ENCODE measurements at places on chromosomes 4 and X.

DNA sequence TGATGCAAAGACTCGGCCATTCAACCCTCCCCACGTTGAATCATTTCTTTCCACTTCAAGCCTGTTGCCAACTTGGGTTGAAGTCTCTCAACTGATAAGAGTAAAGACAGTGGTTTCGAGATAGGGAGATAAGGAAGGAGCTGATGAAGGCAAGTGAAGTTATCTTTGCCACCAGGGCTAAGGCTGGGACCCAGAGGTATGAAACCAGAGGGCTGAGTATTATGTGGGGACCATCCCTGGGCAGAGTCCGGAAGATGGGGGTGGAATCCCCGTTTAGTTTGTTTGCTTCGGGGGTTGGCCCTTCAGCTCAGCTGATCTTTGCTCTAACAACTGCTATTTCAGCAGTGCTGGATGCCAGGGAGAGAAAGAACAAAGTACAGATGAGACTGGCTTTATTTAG is 2.3 kb upstream of the XPNPEP2 start:
- no peak for DNase-seq

- no peak for DNase-seq
Measured at GRCh38 chr4:2324891-2325290, 63.0 kb upstream of the MXD4 start.

DNA sequence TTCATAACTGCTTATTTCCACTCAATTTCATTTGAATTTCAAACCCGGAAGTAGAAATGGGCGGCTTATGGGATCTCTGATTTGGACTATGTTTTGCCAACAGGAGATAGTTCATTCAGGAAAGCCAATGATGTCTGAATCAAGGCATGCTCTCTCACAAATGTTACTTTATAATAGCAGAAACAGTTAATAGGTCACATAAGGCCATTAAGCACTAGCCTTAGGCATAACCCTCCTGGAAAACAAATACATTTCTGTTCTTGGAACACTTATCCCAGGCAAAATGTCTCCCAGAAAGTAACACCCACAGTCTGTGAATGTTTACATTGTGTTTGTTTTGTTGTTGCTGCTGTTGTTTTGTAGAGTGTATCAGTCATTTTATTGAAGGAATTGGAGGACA is 1347.2 kb upstream of the PCDH7 start:
- no peak for DNase-seq

DNA sequence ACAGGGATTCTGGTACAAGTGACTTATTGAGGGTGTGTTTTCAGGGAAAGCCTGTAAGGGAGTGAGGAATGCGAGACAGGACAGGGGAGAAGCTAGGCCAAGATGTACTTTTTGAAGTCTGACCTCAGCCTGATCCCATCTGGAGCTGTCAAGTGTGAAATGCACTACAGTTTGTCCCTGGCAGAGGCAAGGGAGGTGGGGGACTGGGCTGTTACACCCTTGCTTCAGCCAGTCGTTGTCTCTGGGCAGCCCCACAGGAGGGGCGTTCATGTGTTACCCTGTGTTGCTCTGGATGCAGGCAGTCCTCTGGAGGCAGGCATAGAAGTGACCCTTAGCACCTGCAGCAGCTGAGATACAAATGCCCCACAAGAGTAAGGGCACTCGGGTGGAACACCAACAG is 25.8 kb downstream of the PPEF1 start:
- no peak for DNase-seq

GRCh38 chrX:121161501-121161933 is 114.1 kb downstream of the GLUD2 start:
- no peak for DNase-seq

GRCh38 chrX:84441143-84441542 is 61.1 kb downstream of the HDX start:
- no peak for DNase-seq

DNA sequence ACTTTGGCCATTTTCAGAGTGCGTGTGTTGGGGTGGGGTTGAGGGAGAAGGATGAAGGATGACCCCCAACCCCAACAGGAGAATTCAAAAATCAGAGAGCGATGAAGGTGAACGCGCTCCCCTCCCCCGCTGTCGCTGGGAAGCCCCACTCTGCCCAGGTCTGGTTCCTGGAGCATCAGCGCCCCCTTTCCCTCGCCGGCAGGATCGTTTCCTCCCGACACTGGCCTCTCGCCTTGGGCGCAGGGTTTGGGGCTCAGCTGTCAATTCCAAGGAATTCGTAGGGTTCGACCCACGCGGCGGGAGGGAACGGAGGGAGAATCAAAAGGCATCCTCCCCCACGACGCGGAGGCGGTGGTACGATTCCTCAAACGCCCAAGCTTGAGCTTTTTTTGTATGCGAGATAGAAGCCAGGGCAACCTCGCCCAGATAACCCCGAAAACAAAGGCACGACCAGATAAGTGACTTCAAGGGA is 1.0 kb upstream of the PDGFRA start:
- no peak for DNase-seq

GRCh38 chr4:20760053-20760452 is 59.8 kb downstream of the PACRGL start:
- DNase-seq: no peak

GRCh38 chrX:43218198-43218597 is 437.9 kb upstream of the MAOA start:
- no peak for DNase-seq

GRCh38 chr4:73080789-73081188 is 11.3 kb upstream of the COX18 start:
- no peak for DNase-seq

GRCh38 chr4:82799006-82799881 is 648 bp upstream of the SCD5 start:
- DNase-seq: no peak

DNA sequence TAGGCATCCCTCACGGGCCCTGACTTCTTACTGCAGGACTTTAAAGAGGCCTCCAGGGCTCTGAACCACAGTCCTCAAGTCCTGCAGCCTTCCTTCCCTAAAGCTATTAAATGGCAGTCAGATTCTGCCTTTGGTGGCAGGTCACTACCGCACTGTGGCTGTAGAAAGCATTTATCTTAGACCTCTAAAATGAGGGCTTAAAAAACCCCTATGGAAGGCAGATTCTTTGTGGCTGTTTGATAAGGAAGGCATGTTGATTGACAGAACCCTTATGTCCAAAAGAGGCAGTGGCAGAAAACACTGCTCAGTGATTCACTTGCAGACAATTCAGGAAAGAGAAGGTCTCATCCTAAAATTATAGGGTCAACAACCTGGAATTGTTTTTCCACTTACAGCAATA is 79.2 kb downstream of the FBXL5 start:
- DNase-seq: no peak

Data from stimulated activated CD8-positive, alpha-beta memory T cell treated with anti-CD3 and anti-CD28 coated beads, Interleukin-7, amount 100 ng/mL, for 1 hour (primary cell).